ENCODE measurements at places on chromosomes 7 and 10.

DNA sequence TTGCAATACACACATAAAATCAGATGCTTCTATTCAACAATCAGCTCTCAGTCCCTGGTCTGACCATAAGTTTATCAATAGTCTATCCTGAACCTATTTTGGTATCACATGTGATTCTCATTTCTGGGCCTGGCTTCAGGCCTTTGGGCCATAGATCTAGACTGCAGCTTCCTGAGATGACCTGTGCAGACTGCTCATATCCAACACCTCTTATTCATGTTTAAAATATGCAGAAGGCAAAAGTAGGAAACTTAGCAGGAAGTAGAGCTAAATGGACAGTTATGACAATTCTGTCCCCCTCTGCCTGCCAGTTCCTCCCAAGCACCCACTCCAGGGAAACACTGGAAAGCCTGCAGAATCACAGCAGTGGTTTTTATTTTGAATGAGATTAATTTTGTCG lies 53.3 kb downstream of the C7orf25 start:
- no peak for DNase-seq

DNA sequence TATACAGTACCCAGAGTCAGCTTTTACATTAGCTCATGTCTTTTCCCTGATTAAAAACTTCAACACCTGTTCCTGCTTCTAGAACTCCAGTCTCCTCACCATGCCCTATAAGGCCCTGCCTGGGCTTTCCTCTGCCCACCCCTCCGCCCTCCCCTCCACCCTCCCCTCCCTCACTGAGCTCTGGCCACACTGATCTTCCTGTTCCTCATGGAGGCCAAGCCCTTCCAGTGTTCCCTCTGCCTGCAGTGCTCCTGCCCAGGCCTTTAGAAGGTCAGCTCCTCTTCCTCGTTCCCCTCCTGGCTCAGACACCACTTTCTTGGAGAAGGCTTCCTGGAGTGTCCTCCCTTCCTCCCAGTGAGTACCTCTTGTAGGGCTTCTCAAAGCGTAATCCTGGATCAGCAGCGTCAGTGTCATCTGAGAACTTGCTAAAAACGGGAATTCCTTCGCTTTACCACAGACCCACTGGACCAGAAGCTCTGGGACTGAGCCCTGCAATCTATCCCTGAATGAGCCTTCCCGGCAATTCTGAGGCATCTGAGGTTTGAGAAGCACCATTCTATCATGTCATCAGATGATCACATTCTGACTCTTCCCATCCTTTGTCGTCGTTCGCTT lies 3.7 kb downstream of the PDZD7 start:
- DNase-seq: no peak

GRCh38 chr10:85545874-85546273 lies 820.7 kb downstream of the GRID1 start:
- DNase-seq: no peak

- DNase-seq: no peak
Observed at GRCh38 chr7:49091519-49091918, 167.2 kb downstream of the CDC14C start.

GRCh38 chr10:31871266-31872065 lies 57.2 kb downstream of the ARHGAP12 start:
- no peak for DNase-seq

GRCh38 chr7:151676759-151677158 lies 157.1 kb upstream of the RHEB start:
- DNase-seq: no peak

GRCh38 chr7:128153436-128153835 lies 87.6 kb upstream of the LEP start:
- DNase-seq: no peak

DNA sequence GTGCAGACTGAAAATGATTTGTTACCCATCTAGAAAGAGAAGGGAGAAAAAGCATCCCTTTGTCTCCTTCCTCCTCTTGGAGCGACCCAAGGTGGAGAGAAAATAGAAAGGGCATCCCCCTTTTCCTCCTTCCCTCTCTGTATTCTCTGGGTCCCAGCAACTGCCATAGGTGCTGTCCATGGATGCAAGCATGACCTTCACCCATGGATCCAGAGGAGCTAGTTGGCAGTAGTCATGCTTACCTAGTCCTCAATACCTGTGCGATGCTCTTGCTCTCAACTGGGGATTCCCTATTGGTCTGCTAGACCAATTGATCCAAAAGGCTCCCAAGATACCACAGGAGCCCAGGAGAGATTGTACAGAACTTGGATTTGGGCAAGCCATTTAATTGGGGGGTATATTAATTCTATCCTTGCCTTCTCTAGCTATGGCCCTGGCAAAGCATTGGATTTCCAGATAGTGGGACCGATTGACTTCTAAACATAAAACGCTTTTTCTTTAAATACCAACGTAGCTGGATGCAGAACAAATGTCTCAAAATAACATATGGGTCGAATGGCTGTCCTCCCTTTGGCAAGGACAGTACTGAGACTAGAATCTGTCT lies 547.8 kb upstream of the IGFBP3 start:
- DNase-seq: no peak

GRCh38 chr7:95324431-95324830 lies at the start of gene PON1:
TSS of gene PON1 (minus strand) at chr7:95324532. CDS start at chr7:95324475, 57 bp downstream.
- DNase-seq: peak; percentile 15

DNA sequence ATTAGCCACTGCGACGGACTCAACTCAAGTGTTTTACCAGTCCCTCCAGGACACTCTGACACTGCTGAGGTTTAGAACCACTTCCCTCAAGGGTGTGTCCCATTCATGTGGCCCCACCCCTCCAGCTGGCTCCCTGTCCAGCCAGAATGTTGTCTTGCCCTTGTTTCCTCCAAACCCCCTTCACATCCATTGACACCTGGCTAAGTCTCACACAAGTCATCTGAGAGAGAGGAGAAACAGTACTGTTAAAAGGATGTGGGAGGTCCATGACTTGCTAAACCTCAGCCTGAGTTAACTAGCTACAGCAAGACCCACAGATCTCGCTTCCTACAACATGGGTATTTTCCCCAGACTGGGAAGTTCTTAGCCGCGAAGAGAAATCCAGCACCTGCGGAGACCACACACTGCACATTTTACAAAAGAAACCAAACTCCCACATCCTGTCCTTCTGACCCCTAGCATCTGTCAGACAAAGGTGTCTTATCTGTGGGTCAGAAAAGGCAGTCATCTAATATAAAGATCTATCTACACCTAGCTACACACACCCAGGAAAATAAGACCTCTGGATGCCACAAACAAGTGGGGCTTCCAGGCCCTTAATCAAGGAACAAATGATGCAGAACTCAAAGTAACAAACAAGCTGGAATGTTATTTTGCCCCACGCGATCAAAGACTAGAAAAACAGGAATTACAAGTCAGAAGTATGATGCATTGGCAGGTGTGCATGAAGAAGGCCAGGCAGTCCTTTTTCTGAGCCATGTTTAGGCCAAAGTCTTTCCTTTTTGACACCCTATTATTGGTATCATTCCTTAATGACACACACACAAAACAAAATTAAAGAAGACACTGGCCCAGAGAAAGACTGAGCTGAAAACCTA lies 13.9 kb downstream of the OSBPL3 start:
- peak; percentile 50 for DNase-seq

DNA sequence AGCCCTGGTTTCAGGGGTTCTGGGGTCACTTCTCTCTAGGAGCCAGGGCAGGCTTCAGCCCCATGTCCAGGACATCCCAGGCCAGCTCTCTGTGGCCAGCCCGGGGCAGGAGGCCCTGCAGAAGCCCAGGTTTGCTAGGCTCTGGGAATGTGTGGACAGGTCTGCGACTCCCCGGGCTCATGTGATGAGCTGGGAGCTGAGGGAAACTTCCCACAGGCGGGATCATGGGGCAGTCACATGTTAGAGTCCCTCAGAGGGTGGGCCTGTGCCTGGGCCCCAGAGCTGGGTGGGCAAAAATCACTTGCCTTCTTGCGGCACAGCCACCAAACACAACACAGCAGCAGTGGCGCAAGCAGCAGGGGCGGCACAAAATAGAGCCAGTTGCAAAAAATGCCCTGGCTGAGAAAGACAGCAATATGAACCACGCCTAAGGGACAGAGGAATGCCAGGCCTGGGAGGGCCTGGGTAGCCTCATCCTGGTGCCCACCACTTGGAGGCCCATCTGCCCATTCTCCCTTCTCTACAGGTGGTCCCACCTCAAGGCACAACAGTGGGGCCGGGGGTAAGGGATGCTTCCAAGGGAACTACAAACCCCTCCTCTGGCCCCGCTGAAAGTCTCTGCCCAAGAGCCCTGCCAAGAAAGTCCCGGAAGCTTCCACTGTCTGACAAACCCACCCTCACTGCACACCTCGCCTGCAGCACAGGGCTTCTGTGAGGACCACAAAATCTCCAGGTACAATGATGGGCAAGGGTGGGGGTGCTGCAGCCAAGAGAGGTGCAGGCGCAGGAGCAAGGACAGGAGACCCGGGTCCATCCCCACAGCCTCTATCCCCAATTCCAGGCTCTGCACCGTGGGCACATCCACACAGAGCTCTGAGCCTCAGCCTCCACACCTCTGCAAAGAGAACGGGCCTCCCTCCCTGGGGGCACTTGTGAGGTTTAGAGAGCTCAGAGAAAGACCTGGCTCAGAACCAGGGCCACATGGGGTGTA lies 34.6 kb upstream of the ANTXRL start:
- DNase-seq: no peak

GRCh38 chr10:87058171-87058570 lies 36.5 kb downstream of the GLUD1 start:
- no peak for DNase-seq

DNA sequence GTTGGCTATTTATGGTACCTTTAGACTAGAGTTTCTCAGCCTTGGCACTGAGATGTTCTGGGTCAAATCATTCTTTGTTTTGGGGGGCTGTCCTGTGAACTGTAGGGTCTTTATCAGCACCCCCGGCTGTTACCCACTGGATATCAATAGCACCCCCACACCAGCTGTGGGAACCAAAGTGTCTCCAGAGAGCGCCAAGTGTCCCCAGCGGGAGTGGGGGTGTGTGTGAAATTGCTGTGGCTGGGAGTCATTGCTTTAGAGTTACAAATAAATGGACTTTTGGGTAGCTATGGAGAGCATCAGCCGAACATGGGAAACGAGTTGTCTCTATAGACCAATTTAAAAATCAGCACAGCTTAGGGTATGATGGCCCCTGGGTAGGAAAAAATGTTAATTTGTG lies 111.3 kb upstream of the C1QL3 start:
- DNase-seq: no peak

GRCh38 chr10:79250259-79250658 lies 97.0 kb upstream of the PPIF start:
- DNase-seq: no peak

DNA sequence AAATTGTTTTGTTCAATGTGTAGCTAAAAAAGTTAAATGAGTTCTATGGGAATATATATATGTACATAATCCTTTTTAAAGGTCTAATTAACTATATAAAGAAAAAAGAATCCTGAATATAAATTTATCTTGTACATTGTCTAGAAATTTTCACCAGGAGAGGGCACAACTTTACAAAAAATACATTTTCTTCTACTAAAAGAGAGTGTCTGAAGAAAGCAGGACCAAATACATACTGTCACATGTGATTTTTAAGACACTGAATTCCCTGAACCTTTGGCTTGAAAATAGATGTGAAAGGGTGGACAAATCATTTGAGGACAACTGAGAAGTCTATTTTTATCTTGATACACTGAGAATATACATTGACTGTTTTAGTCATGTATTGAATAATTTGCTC lies 204.3 kb downstream of the DGKB start:
- no peak for DNase-seq

- DNase-seq: no peak
Observed at GRCh38 chr10:78771260-78771659, 297.5 kb upstream of the ZMIZ1 start.

- no peak for DNase-seq
Observed at GRCh38 chr10:60212195-60212594, 177.5 kb downstream of the ANK3 start.
